ENCODE measurements at places on chromosomes 6 and 20. TPM values are rescaled to one million over a fixed set of nuclear protein-coding genes. Genes with fewer than 3 reads are reported as not detected.

- no peaks in the 10 kb centered on the region for H3K27me3 ChIP-seq
- H3K4me3 ChIP-seq = no peak overlapping the region
- DNase-seq = no peak
- peaks cover 33% of the 10 kb centered on the region for H3K36me3 ChIP-seq
Measured at GRCh38 chr20:49833483-49833882, 20.9 kb downstream of the SLC9A8 start.

GRCh38 chr20:9498322-9498721, 16.1 kb upstream of the LAMP5 start:
- no peaks in the 10 kb centered on the region for H3K4me1 ChIP-seq
- peaks cover 26% of the 10 kb centered on the region for H3K27me3 ChIP-seq
- no peak for DNase-seq
- H3K36me3 ChIP-seq = no peaks in the 10 kb centered on the region
- no peak overlapping the region for H3K27ac ChIP-seq

NHSL1 gene
- polyA plus RNA-seq = not detected

ZSCAN31 gene
- polyA plus RNA-seq = 3.3 TPM

DNA sequence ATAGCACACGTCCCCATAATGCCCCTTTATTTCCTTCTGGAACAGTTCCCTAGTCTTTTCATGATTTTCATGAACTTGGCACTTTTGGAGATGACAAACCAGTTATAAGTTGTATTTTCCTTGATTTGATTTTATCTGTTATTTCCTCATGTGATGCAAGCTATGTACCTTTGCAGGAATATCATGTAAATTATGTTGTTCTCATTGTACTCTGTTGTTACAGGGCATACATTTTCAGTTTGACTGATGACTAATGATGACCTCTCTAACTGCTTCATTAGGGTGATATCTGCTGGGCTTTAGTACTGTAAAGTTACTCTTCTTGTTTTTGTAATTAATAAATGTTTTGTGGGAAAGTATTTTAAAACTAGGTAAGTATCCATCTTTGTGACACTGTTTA, 147.3 kb downstream of the ZFAND3 start:
- DNase-seq = no peak
- peak overlapping the region; percentile 28 for H3K27ac ChIP-seq
- H3K27me3 ChIP-seq = no peaks in the 10 kb centered on the region
- peaks cover 27% of the 10 kb centered on the region for H3K36me3 ChIP-seq

PROKR2 gene
- polyA plus RNA-seq = not detected

- H3K36me3 ChIP-seq = no peaks in the 10 kb centered on the region
- H3K4me1 ChIP-seq = no peaks in the 10 kb centered on the region
- DNase-seq = no peak
- no peak overlapping the region for H3K4me3 ChIP-seq
- H3K27me3 ChIP-seq = peaks cover 14% of the 10 kb centered on the region
Measured at GRCh38 chr6:167410462-167410861, 85.6 kb downstream of the TTLL2 start.

GRCh38 chr20:6299456-6299855, 176.6 kb upstream of the FERMT1 start:
- DNase-seq = no peak
- no peak overlapping the region for H3K4me3 ChIP-seq
- no peaks in the 10 kb centered on the region for H3K36me3 ChIP-seq

All from naive B cell (primary cell).